ENCODE measurements at places on chromosomes 6 and 20. TPM values are rescaled to one million over a fixed set of nuclear protein-coding genes. Genes with fewer than 3 reads are reported as not detected.
A peak's percentile ranks its signal among the peaks of the same experiment; 100 is the strongest.

DNA sequence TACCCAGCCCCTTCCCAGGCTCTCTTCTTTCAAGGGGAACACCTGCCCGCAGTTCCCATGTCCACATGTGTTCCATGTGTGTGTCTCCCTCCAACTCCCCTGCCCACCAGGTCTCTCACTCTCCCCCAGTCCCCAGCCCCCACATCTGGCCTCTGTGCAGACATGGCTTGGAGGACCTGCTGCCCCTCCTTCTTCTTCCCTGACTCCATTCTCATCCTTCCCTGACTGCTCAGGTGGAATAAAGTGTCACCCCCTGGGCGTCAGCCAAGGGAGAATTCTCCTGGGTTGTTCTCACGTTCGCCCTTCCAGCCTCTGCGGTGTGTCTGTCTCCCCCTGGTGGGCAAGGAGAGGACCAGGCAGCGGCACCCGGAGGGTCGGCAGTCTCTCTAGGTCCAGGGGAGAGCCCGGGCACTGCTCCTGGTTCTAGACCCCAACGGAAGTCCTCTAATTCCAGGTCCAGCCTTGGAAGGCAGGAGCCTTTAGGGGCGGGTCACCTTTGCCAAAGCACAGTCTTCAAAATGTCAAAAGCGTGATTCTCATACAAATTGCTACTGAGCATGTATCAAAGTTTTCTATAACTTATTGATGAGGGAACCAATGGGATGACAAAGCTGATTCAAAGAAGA lies 50.5 kb downstream of the EBF4 start:
- no peak overlapping the region for H3K27ac ChIP-seq
- H3K4me1 ChIP-seq: peaks cover 4% of the 10 kb centered on the region
- H3K36me3 ChIP-seq: peaks cover 3% of the 10 kb centered on the region
- DNase-seq: no peak
- no peak overlapping the region for H3K4me3 ChIP-seq

GRCh38 chr6:43368259-43369160 lies 937 bp downstream of the ZNF318 start:
- peaks cover 32% of the 10 kb centered on the region for H3K4me1 ChIP-seq
- H3K36me3 ChIP-seq: peaks cover 12% of the 10 kb centered on the region
- peak overlapping the region; percentile 82 for H3K4me3 ChIP-seq
- DNase-seq: no peak

GRCh38 chr6:26241033-26241895 lies 123.7 kb upstream of the BTN3A2 start:
- DNase-seq: no peak
- no peak overlapping the region for H3K4me3 ChIP-seq
- no peaks in the 10 kb centered on the region for H3K27me3 ChIP-seq
- H3K4me1 ChIP-seq: no peaks in the 10 kb centered on the region
- no peak overlapping the region for H3K27ac ChIP-seq

DNA sequence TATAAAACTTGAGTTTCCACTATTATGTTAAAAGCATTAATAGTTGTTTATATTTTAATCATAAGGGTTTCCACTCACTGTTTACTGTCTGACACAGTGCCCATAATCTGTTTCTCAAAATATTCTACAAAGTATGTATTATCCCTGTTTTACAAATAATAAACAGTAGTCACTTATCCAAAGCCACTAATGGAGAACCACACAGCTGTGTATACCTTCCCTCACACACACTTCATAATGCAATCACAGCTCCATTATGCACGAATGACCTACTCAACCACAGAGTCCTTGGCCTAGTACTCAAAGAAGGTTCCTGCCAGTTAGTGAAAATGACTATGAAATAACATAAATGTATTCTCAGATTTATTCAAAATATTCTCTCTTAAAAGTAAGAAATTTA lies 103.1 kb downstream of the EPB41L2 start:
- H3K27me3 ChIP-seq: no peaks in the 10 kb centered on the region
- H3K27ac ChIP-seq: no peak overlapping the region
- DNase-seq: no peak
- H3K36me3 ChIP-seq: peaks cover 5% of the 10 kb centered on the region
- peaks cover 16% of the 10 kb centered on the region for H3K4me1 ChIP-seq

DNA sequence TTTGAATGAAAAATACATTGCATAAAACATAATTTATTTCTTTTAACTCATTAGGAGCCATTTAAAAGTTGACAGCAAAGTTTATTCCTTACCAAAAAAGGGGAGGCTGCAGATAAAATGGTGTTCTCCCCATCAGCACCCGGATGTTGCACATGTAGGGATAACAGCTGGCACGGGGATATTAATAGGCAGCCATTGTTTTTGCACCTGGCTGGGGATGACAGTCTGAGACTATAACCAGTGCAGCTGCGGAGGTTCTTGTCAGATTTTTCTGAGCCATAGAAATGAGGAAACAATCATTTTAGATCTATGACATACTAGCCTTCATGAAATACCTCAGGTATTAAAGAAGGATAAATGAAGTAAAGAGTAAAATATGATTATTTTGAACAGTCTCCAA lies 20.1 kb upstream of the HECA start:
- H3K27ac ChIP-seq: no peak overlapping the region
- DNase-seq: no peak
- no peaks in the 10 kb centered on the region for H3K27me3 ChIP-seq
- no peak overlapping the region for H3K4me3 ChIP-seq

DNA sequence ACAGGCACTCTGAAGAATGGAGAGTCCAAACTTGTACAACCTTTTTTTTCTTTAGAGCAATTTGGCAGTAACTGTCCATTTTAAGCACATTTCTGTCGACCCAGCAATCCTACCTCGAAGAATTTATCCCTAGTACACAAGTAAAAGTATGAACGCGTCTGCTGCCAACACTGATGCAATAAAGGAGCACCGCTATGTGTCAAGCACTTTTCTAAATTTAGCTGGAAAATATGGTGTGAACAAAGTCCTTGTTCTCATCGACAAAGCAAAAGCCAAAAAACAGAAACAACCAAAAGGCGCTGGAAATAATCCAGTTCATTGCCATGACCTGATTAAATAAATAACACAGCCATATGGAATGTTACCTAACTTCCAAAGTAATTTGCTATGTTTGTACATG lies 1.1 kb downstream of the DPM1 start:
- DNase-seq: no peak
- H3K4me1 ChIP-seq: peaks cover 44% of the 10 kb centered on the region
- H3K27me3 ChIP-seq: no peaks in the 10 kb centered on the region
- peak overlapping the region; percentile 99 for H3K27ac ChIP-seq
- peaks cover 3% of the 10 kb centered on the region for H3K36me3 ChIP-seq

GPR6 gene
- not detected for total RNA-seq

DNA sequence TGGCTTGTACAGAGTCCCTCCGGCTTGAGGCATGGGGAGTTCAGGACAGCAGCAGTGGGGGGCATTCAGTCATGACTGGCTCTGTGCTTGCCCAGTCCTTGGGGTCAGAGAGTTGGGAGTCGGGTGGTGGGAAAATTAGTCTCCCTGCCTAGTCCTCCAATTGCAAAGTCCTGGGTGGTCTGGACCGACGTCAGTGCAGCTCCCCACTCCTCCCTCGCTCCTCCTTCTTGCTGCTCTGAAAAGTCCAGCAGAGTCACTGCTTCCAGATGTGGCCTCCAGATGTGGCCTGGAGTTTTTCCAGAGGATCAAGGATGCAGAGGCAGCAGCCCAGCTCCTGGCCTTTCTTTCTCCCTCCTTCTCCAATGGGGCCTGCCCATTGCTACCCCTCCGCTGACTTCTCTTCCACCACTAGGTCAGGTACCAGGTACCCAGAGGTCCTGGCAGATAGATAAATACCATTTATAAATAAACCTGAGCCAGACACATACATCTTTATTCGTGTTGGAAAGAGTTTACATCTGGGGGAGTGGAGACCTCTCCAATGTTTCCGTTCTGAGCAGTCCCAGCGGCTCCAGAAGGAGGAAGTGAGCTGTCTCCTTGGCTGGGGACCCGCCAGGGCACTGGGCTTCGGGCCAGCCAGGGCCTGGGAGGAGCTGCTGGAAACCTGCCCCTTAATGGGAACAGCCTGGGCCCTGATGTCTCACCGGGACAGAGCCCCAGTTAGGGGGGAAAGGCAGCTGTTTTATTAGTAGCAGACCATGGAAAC lies 49.0 kb upstream of the RNF24 start:
- H3K36me3 ChIP-seq: no peaks in the 10 kb centered on the region
- H3K27me3 ChIP-seq: no peaks in the 10 kb centered on the region
- H3K4me3 ChIP-seq: peak overlapping the region; percentile 27
- peak overlapping the region; percentile 93 for H3K27ac ChIP-seq
- peaks cover 66% of the 10 kb centered on the region for H3K4me1 ChIP-seq

BTNL2 gene
- total RNA-seq: not detected

DNA sequence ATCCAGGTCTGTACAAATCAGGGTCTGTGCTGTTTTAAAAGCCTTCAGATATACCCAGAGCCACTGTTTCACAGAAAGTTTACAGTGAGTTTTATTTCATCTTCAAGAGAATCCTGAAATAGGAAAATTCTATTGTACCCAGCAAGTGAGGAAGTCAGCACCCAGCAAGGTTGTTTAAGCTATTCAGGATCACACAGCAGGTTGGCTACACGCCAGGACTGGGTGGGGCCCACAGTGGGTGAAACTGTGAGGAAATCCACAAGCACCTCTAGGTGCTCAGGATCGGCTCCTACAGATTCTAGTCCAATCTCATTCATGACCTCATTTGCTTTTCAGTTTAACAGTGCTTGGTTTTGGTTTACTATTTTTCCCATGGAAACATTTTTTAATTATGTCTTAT lies 128.9 kb downstream of the SYNDIG1 start:
- no peak overlapping the region for H3K27ac ChIP-seq
- no peak overlapping the region for H3K4me3 ChIP-seq
- no peaks in the 10 kb centered on the region for H3K4me1 ChIP-seq
- peaks cover 17% of the 10 kb centered on the region for H3K36me3 ChIP-seq

DNA sequence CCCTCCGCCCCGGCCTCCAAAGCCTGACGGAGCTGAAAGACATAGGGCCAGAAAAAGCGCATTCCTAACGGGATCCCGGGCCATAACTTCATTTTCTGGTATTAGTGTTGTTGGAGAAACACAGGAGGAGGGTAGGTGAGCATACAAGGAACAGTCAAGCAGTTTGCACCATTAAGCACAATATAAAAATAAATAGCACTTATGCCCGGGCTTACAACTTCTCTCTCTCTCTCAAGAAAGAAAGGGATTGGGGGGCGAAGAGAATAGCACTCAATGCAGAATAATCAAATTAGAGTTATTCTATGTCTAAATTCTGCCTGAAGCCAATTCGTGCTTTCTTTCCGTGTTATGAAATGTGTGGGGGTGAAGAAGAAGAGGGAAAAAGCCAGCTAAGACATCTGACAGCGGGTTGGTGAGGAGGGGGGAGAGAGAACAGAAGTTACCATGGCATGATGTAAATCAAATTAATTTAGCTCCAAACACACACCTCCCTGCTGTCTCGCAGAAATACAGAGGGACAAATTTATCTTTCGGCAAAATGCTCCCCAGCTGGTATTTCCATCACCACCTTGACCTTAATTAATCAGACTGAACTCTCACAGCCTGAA lies 508 bp upstream of the METTL24 start:
- no peak for DNase-seq
- H3K27ac ChIP-seq: no peak overlapping the region
- H3K4me1 ChIP-seq: peaks cover 15% of the 10 kb centered on the region
